ENCODE measurements at places on chromosomes 1 and 21.

DNA sequence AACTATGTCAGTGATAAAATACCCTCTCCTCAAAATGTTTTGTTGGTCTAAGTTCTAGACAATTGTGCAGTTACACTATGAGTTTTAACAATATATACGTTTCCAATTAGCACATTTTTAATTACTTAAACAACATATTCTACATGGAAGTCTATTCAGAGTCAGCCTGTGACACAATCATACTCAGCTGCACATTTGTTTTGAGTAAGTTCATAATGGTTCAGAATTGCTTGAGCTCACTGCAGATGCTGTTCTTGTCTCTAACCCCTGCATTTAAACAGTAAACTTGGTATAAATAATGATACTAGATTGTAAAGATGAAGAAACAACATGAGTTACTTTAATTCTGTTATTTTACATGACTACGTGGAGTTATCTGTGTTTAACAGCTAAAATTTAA is 30.6 kb downstream of the CDKN2C start:
- no peak for DNase-seq

- DNase-seq, result no peak
Observed at GRCh38 chr21:44347911-44348451, 5.4 kb upstream of the TRPM2 start.

GRCh38 chr1:100313382-100313781 is 38.9 kb upstream of the CDC14A start:
- no peak for DNase-seq

DNA sequence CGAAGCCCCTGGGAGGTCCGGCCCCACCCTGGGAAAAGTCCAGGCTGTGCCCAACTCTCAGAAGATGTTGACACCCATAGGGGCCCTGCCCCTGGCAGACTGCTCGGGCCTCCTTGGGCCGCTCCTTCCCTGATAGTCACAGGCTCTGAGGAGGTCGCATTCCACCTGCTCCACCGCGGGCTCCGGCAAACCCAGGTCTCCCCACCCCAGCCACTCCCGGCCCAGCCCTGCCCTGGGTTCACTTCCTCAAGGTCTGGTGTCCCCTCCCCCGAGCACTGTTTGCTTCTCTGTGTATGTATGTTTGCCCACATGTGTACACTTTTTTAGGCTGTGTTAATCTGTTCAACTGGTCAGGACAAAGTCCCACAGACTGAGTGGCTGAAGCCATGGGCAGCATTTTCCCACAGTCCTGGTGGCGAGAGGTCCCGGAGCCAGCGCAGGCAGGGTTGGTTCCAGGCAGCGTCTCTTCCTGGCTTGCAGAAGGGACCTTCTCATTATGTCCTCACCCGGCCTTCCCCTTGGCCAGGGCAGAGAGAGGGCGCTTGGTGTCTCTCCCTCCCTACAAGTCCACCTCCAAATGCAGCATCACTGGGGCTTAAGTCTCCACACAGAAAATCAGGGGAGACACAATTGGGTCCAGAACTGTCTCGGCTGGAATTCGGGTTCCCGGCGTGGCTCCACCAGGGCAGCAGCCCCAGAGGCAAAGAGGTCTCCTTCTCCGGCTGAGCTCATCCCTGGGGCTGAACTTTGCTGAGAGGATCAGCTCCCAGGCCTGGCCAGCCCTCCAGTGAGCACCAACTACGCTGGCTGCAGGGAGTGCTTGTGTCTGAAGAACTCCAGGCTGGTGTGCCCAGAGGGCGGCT is 10.5 kb upstream of the PRXL2B start:
- no peak for DNase-seq

- DNase-seq, result no peak
Observed at GRCh38 chr1:113123737-113124136, 50.7 kb downstream of the LRIG2 start.

GRCh38 chr1:176374967-176375569 is 87.9 kb upstream of the PAPPA2 start:
- DNase-seq, result peak; percentile 25

DNA sequence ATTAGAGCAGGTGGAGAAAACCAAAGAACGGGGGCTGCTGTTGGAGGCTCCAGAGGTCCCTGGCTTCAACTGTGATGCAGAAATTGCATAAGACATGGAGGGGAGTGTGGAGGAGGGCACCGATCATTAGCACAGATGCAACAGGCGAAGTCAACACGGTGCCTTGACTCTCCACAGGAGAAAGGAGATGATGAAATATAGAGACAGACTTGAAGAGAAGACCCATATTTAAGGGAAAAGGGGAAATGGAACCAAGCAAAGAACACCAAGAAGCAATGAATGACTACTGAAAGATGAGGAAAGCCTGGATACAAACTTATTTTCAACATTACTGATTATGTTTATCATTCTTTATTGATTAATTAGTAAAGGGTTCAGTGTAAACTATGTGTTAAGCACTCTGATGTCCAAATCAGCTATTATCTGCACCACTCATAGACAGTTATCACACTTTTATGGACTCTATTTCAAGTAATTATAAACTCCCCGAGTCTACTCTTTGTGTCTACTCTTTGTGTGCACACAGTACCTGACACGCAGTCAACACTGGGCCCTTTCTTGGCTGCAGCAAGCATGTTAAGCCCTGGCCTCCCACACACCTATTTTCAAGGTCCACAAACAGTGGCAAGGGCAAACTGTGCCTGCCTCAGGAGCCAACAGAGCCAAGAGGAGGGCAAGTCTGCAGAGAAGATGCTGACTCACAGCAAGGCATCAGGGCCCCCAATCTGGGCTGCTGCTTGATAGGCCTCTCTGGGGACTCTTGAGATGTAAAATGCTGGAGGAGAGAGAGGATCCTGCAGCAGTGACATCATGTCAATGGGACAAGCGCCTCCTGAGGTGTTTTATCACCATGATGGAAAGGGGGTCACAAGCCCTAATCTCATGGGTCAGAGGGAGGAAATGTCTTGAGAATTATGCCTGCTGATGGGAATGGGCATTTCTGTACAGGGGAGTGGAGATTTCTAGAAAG is 17.6 kb downstream of the PCNX2 start:
- DNase-seq, result no peak

- no peak for DNase-seq
Observed at GRCh38 chr1:65310078-65310587, 790 bp downstream of the DNAJC6 start.

DNA sequence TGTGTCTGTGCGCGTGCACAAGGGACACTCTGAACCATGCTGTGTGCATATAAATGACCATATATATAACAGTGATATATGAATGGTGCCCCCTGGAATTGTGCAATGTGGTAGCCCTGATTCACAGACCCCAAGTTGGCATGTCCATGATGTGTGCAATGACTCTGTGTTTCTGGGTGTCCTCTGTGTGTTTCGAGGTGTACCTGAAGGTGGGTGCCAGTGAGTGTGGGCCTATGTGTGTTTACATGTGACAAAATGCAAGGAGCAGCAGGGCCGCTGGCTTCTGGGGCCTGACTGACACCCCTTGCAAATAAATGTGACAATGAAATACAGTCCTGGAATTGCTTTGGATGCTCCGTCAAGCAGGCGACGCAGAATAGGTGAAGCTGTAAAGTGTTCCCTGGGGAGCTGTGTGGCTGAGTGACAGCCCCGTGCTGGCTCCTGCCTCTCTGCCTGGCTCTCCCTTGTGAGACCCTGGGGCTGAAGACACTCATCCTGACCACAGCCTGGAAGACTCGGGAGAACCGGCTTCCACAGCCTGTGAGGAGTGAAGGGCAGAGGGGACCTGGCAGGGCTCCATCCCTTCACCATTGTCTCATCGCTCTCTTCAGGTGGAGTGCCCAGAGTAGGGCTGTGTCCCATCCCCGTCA is 38.2 kb upstream of the CSF3R start:
- no peak for DNase-seq
